ENCODE measurements at places on chromosomes 12 and 14.

DNA sequence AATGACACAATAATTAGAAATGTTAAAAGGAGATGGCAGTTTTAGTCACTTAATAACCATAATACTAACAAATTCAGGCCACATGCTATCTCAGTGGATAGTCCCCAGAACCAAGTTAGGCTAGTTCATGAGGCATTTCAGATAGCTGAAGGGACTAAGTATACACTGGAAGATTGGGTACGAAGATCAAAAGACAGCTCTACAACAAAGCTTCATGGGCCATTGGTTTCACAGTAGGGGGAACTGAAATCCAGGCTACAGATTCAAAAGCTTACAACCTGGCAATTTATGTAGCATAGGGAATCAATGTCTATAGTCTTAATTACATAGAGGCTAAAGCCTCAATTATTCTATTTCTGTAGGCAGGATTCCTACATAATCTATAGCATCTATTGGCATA, 343.0 kb downstream of the RGS6 start:
- DNase-seq = no peak

- no peak for DNase-seq
Measured at GRCh38 chr12:108783446-108783845, 52.1 kb upstream of the CORO1C start.

GRCh38 chr12:57454566-57455373, at the start of gene INHBE:
Gene INHBE (plus strand): TSS chr12:57455307. CDS start chr12:57455537, 230 bp downstream.
- DNase-seq = no peak

DNA sequence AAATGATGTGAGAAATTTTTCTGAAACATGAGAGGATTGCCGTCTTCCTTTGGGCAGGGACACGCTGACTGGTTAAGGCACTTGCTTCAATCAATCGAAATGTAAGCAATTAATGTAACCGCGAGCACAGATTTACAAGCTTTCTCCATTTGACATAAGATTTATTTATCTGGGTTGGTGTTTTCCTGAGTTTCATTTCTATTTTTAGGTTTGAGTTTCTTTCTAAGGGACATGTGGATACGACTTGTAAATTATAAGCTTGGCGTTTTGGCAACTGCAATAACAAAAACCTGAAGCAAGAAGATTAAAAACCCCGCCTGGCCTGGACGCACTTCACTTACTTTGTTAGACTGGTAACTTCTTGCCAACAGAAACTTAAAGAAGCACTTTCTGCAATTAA, 20.3 kb upstream of the SINHCAF start:
- DNase-seq = no peak
